ENCODE measurements at places on chromosomes 13 and 19.

GRCh38 chr19:42397263-42398166 lies 7.4 kb upstream of the CNFN start:
- no peak for DNase-seq

DNA sequence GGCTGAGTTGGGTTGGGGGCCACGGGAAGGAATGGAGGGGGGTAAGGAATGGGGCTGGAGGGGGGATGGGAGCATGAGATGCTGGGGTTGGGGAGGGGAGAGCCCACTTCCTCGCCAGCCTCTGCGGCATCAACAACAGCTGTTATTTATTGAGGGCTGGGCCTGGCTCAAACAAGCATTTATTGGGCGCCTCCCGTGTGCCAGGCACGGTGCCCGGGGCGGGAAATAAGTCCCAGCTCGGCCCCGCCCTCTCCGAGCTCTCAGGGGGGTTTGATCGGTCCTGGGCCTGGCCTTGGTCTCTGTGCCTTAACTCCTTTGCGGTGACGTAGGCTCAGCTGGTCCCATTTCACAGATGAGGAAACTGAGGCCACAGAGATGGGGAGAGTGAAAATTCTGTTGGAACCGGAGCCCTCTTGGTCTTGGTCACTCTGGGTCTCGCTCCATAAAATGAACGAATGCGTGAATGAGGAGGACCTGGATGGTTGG lies 919 bp upstream of the ADAMTS10 start:
- DNase-seq: no peak

DNA sequence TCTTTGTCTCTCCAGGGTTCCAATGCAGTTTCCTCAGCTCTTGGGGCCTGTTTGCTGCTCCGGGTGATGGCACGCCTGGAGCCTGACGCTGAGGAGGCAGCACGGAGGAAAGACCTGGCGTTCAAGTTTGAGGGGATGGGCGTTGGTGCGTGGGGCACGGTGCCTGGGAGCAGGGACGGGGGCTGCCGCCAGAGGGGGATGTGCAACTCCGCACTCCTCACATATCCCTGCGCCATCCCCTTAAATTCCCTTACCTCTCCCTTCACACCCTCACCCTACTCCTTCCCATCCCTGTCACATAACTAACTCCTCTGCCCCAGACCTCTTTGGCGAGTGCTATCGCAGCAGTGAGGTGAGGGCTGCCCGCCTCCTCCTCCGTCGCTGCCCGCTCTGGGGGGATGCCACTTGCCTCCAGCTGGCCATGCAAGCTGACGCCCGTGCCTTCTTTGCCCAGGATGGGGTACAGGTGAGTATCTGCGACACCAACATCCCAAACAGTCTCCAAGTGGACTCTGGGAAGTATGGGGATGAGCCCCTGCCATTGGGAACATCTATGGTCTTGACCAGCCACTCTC lies 31.1 kb downstream of the TRPM4 start:
- DNase-seq: no peak

DNA sequence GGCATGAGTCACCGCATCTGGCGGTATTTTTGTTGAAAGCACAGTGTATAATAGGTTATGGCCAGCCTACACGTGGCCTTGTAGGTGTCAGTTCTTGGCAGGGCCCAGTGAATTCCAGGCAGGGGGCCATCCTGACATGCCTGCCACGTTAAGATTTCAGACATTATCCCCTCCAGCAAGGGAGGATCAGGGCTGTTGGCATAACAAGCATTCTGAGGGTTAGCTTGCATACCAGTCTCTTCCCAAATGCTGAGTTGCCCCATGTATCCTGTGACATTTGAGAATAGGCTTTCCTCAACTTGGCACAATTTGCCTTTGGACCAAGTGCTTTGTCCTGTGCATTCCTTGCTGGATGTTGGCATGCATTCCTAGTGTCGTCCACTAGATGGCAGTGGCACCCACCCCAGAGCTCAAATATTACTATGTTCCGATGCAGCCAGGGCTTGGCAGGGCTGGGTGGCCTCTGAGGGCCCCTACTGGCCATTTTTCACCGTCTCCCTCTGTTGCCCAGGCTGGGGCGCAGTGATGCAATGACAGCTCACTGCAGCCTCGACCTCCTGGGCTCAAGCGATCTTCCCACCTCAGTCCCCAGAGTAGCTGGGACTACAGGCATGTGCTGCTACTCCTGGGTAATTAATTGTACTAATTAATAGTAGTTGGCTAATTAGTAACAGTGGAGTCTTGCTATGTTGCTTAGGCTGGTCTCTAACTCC lies 31.2 kb downstream of the NLRP12 start:
- DNase-seq: peak; percentile 72

DNA sequence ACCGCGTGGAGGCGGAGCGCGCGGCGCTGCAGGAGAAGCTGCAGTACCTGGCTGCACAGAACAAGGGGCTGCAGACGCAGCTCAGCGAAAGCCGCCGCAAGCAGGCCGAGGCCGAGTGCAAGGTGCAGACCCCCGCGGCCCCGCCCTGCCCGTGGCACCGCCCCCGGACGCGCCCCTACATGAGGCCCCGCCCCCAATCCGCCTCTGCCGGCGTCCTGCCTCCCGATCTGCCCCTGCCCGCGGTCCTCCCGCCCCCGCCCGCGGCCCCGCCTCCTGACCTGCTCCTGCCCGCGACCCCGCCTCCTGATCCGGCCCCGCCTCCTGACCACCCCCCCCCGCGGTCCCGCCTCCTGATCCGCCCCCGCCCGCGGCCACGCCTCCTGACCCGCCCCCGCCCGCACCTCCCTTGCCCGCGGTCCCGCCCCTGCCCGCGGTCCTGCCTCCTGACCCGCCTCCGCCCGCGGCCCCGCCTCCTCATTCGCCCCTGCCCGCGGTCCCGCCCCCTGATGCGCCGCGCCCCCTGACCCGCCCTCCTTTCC lies 11.7 kb downstream of the PRR36 start:
- peak; percentile 74 for DNase-seq

DNA sequence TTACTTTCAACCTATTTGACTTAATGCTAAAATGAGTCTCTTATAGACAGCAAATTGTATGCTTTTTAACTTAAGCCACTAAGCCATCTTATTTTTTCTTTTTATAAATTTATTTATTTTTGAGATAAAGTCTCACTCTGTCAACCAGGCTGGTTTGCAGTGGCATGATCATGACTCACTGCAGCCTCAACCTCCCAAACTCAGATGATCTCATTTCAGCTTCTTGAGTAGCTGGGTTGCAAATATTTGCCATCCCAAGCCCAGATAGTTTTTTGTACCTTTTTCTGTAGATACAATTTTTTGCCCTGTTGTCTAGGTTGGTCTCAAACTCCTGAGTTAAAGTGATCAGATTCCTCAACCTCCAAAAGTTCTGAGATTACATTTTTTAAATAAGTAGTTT lies 27.1 kb downstream of the ZNF714 start:
- DNase-seq: no peak

GRCh38 chr19:13098277-13099072 lies 4.2 kb downstream of the LYL1 start:
- DNase-seq: no peak

DNA sequence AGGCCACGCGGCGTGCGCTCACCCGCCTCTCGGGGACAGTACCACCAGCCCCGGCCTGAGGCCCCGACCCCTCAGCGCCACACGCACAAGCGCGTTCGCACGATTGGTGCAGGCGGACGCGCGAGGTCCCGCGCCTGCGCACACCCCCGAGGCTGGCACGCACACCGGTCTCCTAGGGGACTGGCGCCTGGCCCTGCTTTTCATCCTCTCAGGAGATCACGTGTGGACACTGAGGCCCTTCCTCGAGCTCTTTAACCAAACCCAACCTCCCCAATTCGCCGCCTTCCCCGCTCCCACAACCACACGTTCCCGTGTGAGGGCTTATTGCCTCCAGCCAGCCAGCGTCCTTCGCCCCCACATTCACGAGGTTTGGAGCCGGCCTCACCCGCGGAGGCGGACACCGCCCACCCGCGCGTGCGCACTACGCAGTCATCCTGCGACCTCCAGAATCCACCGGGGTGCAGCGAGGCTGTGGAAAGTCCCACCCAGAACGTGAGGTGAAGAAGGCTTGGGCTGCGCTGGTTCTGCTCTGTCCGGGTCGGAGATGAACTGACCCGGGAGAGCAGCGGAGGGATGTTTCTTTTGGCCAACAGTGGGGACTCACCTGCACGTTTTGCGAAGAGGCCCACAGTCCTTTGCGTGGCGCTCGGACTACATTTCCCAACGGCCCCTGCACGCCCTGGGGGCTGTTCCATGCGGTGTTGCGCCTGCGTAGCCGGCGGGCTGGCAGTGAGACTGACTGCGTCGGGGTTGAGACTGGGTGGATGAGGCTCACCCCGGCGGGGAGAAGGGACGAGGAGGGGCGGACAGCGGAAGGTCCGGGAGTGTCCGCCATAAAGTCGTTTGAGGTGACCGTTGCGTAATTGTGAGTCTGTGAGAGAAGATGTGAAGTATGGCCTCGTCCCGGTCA lies 539 bp upstream of the ZNF667 start:
- peak; percentile 63 for DNase-seq

DNA sequence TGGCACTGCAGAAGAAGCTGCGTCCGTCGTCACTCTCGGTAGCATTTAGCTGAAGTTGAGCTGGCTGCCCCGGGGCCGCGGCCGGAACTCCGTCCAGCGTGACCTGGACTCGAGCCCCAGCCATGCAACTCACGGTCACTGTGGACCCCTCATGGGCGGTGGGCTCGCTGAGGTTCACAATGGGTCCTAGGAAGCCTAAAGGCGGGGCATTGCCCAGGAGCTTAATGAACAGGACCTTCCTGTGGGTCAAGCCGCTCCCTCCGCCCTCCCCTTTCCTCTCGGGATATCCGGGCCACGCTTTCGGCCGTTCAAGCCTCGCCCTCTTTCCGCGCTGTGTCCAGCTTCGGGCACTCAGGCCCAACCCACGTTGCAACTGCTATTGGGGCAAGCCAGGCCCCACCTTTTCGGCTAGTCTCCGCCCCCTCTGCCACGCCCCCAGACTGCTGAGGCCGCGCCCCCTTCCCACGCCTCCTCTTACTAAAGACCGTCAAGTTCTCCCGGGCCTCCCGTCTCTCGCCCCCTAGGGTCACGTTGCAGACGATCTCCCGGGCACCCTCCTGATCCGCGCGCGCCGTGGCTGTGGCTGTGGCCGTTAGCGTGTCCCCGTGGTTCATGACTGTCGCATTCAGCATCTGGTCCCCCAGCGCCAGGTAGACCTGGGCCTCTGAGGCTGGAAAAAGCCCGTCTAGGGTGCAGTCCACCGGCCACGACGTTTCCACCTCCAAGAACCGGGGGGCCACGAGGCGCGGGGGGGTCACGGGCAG lies 1.4 kb upstream of the RAVER1 start:
- peak; percentile 49 for DNase-seq

DNA sequence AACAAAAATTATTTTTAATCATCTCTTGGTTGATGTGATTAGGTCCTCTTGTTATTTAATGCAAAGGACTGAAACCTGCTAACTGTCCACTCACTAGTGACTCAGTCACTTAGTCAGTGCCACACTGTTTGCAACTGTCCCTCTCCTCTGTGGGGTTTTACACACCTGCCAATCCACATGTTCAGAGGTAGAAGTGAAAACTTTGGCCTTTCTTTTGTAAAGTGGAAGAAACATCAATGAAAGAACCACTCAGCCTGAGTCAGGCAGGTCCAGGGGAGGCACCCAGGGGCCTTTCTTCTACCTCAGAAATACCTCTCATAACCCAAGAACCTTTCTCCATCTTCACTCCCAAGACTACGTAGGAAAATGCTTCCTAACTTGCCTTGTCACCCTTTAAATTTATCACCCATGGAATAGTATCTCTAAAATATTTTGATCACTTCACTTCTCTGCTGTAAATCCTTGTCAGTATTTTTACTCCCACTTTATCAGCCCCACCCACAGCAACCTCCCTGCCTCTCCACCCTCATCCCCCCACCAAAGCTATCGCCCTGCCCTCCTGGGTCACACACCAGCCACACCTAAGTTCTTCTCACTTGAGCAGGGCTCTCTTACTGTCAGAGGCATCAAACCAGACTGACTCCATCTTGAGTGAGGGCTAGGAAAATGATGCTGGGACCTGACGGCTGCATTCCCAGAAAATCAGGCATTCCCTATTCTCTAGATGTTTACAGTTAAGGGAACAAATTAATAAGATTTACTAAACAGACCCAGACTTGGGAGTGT lies 29.6 kb upstream of the EEF1AKMT1 start:
- no peak for DNase-seq

GRCh38 chr13:20198781-20199180 lies 6.0 kb upstream of the GJB2 start:
- DNase-seq: no peak

- DNase-seq: no peak
Observed at GRCh38 chr13:27556109-27556508, 64.2 kb downstream of the LNX2 start.

DNA sequence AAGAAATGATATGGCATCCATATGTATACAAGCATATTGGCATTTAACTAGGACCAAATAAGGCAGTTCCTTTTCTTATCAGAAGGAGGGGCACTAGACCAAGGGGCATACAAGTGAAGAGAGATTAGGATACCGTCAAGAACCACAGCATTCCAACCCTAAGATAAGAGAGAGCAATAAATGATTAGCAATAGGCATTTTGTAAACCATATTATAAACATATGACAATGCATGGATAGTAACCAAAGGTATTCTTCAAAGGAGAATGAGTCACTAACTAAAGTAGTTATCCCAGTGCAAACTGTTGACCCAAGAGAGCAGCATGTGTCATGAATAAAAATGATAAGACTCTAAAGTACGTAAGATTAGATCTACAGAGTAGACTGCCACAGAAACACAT lies 500.9 kb upstream of the HTR2A start:
- no peak for DNase-seq

DNA sequence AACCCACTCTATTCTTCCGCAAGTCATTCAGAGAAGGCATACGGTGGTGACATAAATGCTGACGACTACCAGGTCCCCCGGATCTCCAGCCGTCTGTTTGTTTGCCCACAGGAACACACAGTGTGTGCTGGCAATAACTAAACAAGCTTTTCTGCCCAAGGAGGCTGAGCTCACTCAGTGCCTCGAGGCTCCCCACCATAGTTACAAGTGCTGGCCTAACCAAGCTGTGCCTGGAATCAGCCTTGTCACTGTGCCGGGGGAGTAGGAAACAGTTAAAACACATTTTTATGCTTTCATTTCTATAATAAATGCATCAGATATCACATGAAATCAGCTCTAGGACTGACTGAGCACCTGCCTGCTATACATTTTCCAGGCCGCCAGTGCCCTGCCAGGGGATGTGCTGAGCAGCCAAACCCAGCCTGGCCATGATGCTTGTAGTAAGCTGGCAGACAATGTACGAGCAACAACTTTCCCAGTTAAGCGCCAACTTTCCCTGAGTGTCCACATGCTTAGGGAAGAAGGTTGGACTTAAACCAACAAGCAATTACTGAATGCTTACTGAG lies 28.1 kb downstream of the BRD4 start:
- DNase-seq: no peak

- DNase-seq: no peak
Observed at GRCh38 chr19:46365561-46365960, 18.7 kb downstream of the PPP5C start.

GRCh38 chr19:29817316-29817715 lies 5.5 kb downstream of the CCNE1 start:
- no peak for DNase-seq

GRCh38 chr19:48090281-48090802 lies 20.3 kb downstream of the PLA2G4C start:
- no peak for DNase-seq

GRCh38 chr13:22744688-22745452 lies 435.9 kb upstream of the SGCG start:
- no peak for DNase-seq

GRCh38 chr13:35716186-35716585 lies 239.7 kb upstream of the MAB21L1 start:
- DNase-seq: no peak
